ENCODE measurements at places on chromosomes 5 and 9.

- DNase-seq = no peak
Observed at GRCh38 chr5:107381189-107381856, 289.4 kb downstream of the EFNA5 start.

DNA sequence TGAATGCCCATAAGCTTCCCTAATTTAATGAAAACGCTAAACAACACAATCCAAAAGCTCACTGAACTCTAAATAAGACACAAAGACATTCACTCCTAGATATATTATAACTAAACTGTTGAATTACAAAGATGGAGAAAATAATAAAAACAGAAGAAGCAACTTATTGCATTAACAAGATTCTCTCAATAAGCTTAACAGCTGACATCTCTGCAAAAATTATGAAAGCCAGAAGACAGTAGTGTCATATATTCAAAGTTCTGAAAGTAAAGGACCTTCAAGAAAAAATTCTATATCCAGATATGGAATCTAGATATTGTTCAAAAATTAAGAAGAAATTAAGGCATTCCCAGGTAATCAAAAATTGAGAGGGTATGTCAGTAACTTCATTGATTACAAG lies 957.8 kb upstream of the TYRP1 start:
- DNase-seq = no peak

- no peak for DNase-seq
Observed at GRCh38 chr5:75584641-75585040, 26.6 kb upstream of the ANKDD1B start.

DNA sequence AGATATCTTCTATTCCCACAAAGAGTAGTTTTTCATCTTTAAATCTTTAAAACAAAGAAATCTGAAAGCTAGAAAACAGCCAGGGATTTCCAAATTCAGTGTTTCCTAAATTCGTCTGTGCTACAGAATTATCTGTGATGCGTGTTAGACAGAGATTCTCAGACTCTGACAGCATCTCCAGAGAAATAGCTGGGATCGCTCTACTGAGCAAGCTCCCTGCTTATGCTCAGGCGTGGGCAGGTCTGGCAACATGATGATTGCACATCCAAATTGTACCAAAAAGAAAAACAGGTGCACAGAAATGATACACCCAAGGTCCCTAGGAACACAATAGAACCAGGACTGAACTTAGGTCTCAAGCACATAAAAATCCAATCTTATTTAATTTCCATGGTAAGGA lies 22.8 kb upstream of the CRHBP start:
- no peak for DNase-seq

GRCh38 chr9:109143881-109144562 lies 23.0 kb downstream of the FRRS1L start:
- DNase-seq = peak; percentile 64

DNA sequence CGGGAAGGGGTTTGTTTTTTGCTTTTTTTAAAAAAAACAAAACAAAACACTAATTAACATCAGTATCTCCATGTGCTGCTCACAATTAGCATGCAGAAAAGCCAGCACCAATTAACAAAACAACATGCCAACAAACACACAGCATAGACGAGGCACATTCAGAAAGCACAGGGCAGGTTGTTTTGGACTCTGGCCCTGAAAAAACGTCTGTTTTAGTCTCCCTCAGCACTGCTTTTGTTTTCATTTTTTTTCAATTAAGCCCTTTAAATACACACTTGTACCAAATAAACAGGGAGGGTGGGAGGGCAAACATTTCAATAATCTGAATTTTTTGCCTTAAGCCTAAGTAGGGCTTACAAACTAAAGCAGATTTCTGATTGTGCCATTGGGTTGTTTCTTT lies 309.6 kb downstream of the DTWD2 start:
- no peak for DNase-seq

DNA sequence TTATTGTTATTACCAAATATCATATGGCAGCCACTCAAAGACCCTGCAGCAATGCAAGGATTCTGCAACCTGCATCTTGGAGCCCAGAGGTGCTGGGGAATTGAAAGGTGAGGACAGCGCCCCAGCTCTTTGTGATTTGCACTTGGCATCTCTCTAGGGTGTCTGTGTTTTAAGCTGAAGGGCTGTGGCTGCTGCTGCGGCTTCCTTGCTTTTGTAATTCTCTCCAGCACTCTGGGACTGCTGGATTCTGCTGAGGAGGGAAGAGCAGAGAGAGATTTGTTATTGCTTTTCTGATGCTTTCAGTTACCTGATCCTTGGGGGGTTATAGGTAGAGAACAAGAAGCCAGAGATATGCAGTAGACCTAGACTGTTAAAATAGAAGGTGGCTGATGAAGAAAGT lies 562.4 kb downstream of the EBF1 start:
- no peak for DNase-seq

DNA sequence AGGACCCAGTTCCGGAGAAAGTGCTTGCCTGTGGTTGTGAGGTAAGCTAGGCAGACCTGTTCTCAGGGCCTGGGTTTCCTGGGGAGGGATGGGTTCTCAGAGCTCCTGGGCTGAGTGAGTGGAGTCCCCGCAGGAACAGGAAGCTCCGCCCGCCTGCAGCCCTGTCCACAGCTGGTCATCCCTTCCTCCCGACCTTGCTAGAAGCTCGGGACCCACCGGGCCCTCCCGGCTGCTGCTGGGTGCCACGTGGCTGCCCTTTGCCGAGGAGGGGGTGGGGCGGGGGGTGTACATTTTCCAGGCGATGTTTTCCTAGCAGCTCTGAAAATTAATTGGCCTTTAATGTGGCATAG lies 198.1 kb downstream of the C9orf50 start:
- DNase-seq = no peak

DNA sequence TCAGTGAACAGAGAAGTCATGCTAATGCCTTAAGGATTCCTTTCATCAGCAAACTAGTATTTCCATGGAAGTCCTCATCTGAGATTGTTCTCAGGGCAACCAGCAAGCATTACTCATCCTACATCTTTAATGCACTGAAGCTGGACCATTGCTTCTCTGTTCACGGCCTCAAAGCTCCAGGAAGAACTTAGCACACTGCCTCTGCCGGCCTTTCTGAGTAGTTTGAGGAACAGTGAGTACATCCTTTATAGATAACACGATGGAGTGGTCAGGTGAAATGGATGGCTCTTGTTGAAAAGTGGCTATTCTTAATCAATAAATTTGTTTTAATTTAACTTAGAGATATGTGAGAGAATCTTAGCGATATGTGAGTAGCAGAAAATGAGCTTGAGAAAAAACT lies 35.8 kb downstream of the MEGF10 start:
- DNase-seq = no peak

DNA sequence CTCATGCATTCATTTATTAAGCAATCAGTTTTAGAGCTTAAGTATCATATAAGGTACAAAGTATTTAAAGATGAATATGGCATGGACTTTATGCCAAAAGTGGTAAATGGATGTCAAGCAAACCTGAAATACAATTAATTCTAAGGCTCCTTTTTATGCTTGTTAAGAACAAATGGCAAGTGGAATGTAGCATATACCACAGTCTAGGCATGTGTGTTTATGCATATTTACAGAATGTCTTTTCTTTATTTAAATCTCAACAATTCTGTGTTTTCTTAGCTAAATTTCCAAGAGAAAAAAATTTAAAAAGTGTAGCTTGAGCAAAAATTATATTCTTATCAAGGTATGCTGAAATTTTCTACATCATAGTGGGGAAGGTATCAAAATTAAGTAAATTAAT lies 39.8 kb downstream of the MPDZ start:
- no peak for DNase-seq

GRCh38 chr9:27528886-27529315 lies 713 bp downstream of the MOB3B start:
- peak; percentile 14 for DNase-seq

GRCh38 chr5:172115541-172115982 lies 72.5 kb downstream of the STK10 start:
- no peak for DNase-seq

GRCh38 chr5:128252756-128253155 lies 169.2 kb downstream of the SLC12A2 start:
- DNase-seq = no peak

GRCh38 chr5:139394123-139394653 lies 716 bp downstream of the PROB1 start:
- DNase-seq = peak; percentile 73

DNA sequence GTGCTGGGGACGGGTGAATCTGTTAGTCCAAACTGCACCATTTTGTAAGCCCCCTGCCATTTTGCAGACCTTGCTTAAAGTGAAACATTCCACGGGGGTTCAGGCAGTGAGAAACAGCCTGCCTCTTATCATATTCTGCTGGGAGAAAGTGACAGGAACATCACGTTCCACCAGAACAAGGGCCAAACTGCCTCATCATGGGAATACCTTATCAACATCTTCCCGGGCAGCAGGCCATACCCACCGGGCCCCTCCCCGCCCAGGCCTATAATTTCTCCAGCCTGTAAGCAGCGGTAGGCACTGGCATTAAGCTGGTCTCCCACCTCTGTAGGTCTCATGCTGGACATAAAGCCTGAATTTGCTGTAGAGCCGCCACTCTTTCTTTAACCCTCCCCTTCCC lies 1.5 kb upstream of the CFAP77 start:
- no peak for DNase-seq

DNA sequence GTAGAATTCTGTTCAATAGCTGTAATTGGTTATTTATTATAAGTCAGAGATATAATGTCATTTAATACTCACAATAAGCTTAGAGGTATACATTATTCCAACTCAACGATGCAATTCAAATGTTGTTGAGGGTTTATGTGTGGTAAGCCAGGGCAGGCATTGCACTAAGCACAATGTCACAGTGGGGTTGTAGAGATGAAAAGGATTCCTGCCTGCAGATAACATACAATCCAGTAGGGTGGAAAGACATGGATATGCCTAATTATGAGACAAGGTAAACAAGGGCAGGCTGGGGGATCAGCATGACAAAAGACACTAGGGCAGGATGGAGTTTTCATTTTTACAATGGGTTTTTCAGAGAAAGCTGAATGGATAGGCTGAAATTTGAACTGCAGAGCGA lies 98.7 kb upstream of the PALM2AKAP2 start:
- DNase-seq = no peak

DNA sequence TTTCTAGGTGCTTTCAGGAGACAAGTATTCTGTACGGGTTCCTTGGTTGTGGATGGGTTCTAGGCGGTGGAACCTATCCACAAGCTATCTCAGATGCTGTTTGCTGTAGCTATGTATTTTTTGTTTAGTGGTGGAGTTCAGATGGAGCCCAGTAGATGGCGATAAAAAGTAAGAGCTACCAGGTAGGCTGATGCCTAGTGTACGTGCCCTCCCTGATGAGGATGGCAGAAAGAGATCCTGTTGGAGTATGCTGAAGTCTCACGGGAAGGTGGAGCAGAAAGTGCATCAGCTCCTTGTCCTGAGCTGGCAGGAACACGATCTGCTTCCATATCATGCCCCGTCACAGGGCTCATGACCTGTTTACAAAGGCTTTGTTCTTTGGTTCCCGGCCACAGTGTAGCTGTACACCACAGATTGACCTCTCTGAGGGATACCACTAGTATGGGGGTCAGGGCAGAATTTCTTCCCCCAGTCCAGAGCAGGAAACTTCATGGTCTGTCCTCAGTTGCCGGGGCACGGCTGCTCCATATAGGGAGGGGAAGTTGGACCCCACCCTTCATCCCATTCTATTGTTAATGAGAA lies 12.6 kb upstream of the UGT3A2 start:
- DNase-seq = peak; percentile 81

- no peak for DNase-seq
Observed at GRCh38 chr5:82358457-82358856, 80.3 kb upstream of the RPS23 start.

GRCh38 chr5:95731571-95732554 lies 727 bp downstream of the RHOBTB3 start:
- DNase-seq = peak; percentile 21

GRCh38 chr9:69157751-69158466 lies 16.2 kb upstream of the TJP2 start:
- DNase-seq = no peak

DNA sequence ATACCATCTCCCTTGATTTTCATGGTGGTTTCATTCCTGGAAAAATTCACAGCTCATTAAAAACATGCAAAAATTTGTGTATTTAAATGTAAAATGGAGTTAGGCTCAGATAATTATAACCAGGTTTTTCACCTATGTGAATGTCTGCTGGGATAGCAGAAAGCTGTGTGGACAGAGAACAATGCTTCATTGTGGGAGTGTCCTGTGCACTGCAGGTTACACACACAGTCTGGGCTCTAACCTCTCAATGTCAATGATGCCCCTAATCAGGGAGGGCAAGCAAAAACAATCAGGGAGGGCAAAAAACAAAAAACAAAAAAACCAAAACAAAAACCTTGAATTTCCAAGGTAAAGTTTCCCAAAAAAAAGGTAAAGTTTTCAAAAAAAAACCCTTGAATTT lies 158.9 kb upstream of the KLF9 start:
- DNase-seq = no peak

GRCh38 chr9:128627127-128627715 lies 29.4 kb downstream of the DYNC2I2 start:
- no peak for DNase-seq

- no peak for DNase-seq
Observed at GRCh38 chr9:137632230-137633161, 13.7 kb downstream of the EHMT1 start.

DNA sequence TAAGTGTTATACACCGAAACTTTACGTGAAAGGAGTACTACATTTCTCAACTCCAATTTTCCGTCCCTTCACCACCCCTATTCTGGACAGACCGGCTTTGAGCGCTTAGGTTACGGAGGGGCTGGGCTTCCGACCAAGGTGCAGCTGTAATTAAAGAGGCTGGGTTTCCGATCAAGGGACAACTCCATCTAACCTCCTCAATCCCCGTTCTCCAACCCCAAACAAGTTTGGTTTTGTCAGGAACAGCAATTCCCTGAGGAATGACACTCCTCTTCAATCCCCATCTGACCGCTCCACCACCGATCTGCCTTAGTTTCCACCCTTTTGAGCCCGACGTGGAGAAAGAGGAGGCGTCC lies 577 bp downstream of the TUT7 start:
- peak; percentile 72 for DNase-seq

DNA sequence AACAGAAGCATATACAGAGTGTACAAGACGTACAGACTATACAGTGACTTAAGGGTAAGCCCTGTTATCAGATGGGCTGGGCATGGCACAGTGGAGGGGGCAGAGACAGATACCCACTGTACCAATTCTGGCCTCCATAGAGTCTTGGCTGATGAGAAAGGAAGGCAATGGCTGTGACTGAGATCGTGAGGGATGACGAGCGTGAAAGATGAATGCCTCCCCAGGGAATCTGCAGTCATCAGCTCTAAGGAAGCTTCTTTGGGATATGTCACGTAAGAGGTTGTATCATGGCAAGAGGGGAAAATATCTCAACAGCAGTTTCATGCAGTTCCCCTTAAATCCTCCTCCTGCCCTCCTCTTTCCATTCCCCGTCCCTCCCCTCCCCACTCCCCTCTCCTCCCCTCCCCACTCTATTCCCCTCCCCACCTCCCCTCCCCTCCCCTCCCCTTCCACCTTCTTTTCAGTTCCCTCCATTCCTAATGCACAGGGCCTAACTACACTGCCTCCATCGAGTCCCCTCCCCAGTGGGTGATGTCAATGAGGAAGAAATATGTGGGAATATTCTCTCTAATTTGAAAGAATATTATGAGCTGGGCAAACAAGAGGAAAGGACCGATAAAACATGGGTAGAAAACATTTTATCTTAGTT lies 226.4 kb upstream of the DAP start:
- no peak for DNase-seq

GRCh38 chr5:138032028-138032571 lies 779 bp downstream of the FAM13B start:
- peak; percentile 91 for DNase-seq
